Esophagus mucosa (tissue), 1 donor: ENCODE measurements at places on chromosomes 5 and 9. TPM values are rescaled to one million over a fixed set of nuclear protein-coding genes. Genes with fewer than 3 reads are reported as not detected.

Gene TAF11L10
- not detected for total RNA-seq

Gene TNFSF15
- total RNA-seq: 1.7 TPM

Gene LHX2
- total RNA-seq: not detected

Gene SPATA31C1
- not detected for total RNA-seq

Gene RUSC2
- 4.7 TPM for total RNA-seq

Gene S100Z
- total RNA-seq: 0.40 TPM

Gene NIM1K
- not detected for total RNA-seq

Gene SEC61B
- 75.8 TPM for total RNA-seq

Gene CCDC192
- not detected for total RNA-seq

Gene CDH9
- not detected for total RNA-seq

Gene OTP
- total RNA-seq: not detected

Gene TMEM174
- not detected for total RNA-seq

Gene GARIN3
- not detected for total RNA-seq

Gene TAF9
- 49.7 TPM for total RNA-seq

Gene CTNND2
- total RNA-seq: not detected

Gene TMEM252
- not detected for total RNA-seq

Gene SEMA5A
- 5.5 TPM for total RNA-seq

Gene SH3RF2
- total RNA-seq: 49.8 TPM

Gene FBXL7
- 2.0 TPM for total RNA-seq

Gene GNA14
- 0.60 TPM for total RNA-seq

Gene ANKDD1B
- 0.28 TPM for total RNA-seq

Gene ST8SIA4
- 1.4 TPM for total RNA-seq

Gene FOXD4L4
- total RNA-seq: 0.52 TPM

Gene LCN15
- total RNA-seq: not detected

Gene CDKN2B
- 75.6 TPM for total RNA-seq

Gene PCDHB8
- 0.40 TPM for total RNA-seq

Gene ARAP3
- 3.3 TPM for total RNA-seq
